DMS153 (cell line): ENCODE measurements at places on chromosomes 2 and 18.

GRCh38 chr2:181465676-181466375 is 8.6 kb downstream of the ITGA4 start:
- no peak for DNase-seq

DNA sequence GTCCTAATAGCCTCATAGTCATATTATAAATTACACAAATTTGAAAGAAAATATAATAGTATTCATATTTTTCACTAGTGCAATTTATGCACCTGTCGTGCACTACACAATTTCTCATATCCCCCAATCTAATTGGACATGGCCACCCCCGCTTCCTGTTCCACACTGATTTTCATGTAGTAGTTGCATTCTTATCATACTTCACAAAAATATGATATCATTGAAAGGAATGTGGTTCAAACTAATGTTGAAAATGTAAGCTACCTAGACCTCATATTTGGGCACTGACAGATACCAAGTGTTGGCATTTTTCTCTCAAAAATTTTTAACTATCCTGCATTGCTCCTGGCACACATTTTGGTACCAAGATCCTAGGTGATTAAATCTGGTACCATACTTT is 985.5 kb upstream of the POU3F3 start:
- DNase-seq: no peak

GRCh38 chr2:181300600-181301291 is 156.4 kb upstream of the ITGA4 start:
- DNase-seq: no peak

GRCh38 chr2:104945866-104946265 is 92.0 kb downstream of the POU3F3 start:
- DNase-seq: no peak

DNA sequence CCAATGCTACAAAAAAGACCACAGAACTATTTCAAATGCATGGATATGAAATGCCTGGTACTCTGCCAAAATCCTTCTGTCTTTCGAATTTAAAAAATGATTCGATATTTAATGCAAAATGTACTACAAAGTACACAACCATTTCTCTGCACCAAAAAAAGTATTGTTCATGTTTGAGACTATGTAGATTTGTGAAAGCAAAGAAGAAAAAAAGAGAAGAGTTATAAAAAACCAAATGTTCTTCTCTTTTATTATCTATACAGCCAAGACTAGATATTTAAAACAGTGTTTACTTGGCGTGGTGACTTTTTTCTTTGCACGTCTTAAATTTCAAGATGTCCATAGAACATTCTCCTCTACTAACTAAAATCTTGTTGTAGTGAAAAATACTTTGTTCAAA is 89.2 kb downstream of the DTNA start:
- no peak for DNase-seq

DNA sequence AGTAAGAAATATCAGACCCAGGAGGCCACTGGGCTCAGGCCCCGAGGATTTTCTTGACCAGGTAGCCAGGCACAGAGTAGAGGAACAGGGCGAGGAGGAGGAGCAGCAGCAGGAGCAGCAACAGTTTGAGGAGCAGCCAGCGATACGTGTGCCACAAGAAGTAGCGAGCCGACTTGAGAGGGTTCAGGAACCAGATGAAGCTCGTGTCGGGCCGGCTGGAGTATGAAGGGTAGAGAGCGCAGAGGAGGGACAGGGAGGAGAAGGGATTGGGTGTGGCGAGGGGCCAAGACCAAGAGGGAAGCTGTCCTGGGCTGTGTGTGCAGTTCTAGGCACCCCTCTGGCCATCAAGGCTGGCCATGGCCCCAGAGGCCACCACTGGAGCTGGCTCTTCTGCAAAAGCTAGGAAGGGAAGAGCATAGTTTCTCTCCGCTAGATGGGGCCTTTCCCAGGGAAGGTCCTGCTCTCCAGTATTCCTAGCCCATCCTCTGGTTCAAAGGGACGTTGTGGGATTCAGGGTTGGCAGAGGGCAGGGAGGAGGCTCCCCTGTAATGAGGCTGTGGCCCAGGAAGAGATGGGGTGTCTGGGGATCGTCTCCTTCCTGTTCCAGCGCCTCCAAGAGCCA is 17.8 kb downstream of the OTOF start:
- no peak for DNase-seq

GRCh38 chr2:7011356-7012083 is 94.3 kb downstream of the RNF144A start:
- DNase-seq: peak; percentile 69

- no peak for DNase-seq
Measured at GRCh38 chr2:25381502-25381901, 39.8 kb upstream of the DNMT3A start.

- DNase-seq: no peak
Measured at GRCh38 chr2:222302178-222303018, 3.6 kb upstream of the PAX3 start.

DNA sequence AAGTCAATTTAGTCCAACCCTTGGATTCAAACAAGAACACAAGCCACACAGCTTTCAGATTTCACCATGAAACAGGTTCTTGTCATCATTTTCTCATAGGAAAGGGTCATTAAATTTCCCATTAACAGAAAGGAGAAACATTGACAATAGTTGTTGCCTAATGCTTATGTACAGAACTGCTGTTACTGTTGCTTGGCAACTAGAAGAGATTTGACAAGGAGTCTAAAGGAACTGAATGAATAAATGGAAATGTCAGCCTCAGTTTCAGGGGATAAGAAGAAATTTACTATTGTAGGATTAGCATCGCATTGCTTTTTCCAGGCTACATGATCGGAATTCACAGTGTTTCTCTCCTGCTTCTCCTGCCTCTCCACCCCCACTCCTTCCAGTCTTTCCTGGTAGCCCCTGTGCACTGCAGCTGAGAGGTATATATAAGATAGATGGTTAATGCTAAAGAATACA is 90.3 kb downstream of the SPATS2L start:
- DNase-seq: peak; percentile 46

DNA sequence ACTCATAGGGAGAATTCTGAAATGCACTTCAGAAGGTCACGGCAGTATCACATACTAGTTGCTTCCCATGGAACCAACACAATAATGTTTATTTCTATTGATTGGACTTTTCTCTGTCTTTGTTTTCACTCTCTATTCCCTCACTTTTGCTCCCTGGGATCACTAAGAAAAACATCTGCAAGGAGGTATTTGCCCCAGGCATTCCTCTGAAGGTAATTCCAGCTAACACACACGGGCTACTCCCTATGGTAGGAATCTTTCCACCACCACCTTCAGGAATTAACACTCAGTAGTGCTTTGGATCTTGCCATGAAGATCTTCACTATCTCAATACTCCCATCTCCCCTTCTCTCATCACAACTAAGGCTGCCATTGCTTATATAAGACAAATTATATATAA is 353.3 kb downstream of the DSC3 start:
- no peak for DNase-seq

DNA sequence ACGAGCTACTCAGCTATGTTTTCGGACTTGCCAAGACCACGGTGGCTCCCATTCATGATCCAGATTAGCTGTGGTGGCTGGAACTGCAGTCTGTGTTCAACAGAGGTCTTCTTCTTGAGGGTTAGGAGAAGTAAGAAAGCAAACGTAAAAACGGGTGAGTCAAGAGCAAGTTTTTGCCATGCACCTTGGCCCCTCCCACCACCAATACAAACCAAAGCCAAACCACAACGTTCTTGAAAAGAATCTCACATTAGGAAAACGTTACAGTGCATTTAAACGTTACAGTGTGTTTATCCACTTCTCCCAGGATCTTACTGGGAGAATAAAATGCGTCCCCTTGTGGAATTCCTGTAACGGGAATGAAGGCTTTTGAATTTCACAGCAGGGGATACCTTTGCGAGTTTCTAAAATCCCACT is 725 bp downstream of the FBXO48 start:
- no peak for DNase-seq
